ENCODE measurements at places on chromosomes 5 and 9.

DNA sequence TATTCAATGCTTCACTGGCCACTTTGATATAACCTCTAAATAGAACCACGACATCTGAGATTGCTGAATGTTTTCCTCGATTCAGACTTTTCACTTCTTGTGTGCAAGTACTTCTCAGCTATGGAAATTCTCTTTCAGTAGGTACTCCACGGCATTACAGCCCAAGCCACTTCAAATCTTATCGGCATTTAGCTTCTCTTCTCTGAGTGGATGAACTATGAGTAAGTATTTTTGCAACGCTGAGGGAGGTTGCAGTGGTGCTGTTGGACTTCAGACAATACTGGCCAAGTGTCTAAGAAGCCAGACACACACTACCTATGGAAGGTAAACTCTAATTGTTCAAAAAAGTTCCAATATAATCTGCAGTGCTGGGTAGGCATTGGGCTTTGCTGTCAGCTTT, 60.1 kb downstream of the FBN2 start:
- ATAC-seq, result no peak

GRCh38 chr5:112479418-112479817, 60.3 kb upstream of the EPB41L4A start:
- ATAC-seq, result no peak

GRCh38 chr9:92980085-92980745, 32.9 kb downstream of the FGD3 start:
- no peak for ATAC-seq

GRCh38 chr9:31839273-31839672, 545.2 kb upstream of the ACO1 start:
- ATAC-seq, result no peak

GRCh38 chr5:172167895-172168294, 20.1 kb downstream of the STK10 start:
- no peak for ATAC-seq

GRCh38 chr9:16623989-16624743, 246.3 kb downstream of the BNC2 start:
- no peak for ATAC-seq

DNA sequence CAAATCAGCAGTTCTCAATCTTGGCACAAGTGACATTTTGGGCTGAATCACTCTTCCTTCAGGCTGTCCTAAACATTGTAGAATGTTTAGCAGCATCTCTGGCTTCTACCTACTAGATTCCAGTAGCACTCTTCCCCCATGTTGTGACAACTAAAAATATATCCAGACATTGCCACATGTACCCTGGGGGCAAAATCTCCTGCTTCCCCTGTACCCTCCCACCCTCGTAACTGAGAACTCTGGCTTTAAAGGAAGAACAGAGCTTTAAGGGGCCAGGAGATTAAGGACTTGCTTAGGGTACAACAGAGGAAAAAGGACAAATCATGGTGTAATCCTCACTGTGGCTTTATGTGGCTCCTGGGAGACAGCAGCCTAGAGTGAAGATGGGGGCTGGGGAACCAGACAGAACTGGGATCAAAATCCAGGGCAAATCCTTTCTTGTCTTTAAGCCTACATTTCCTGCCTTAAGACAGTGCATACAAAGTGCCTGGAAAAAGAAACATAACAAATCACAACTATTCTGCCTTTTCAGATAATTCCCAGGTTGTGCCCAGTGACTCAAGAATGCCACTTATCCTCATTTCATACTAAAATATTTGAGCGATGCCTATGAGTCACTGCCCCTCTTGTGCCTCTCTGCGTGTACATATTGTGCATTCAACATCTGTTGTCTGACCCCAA, 109.3 kb downstream of the DAPK1 start:
- ATAC-seq, result no peak

DNA sequence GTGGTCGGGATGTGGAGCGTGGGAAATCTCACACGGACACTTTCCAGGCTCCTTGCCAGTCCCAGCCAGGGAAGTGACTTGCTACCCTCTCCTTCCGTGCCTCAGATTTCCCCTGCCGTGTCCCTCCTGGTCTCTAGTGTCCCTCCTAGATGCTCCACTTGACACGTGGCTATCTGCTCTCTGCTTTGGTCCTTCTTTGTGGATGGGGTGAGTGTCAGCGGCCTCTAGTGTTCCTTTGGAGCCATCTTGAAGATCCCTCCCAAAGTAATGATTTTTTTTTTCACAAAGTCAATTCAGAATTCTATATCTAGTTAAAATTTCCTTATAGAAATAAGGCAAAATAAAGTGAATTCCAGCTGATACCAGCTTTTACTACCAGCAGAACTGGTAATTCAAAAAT, 117.7 kb downstream of the MRPL36 start:
- ATAC-seq, result no peak

Data from stimulated activated memory B cell treated with anti-CD40 and anti-IgM and Interleukin-4, amounts not matched to agents 10 μg/mL and 1 μg/mL and 100 μg/mL, for 72 hours (primary cell).